H9 (cell line): ENCODE measurements at places on chromosomes 2 and 18.

DNA sequence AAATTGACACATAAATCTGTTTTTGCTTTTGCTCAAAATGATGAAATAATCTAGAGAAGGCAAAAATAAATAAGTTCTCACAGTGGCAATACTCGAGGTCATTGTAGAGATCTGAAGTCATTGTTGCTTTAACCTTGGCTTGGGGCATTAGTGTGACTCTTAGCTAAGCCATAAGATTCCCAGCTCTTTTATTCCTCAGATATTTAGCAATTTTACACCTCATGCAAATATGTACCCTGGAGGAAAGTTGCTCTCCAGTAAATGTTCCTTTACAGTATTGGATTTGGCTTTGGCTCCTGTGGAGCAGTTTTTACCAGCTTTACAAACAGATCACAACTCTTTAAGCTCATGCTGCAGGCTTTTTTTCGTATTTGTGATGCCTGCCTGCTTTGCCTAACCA lies 134.2 kb upstream of the NABP1 start:
- DNase-seq, result no peak

GRCh38 chr2:39787950-39788349 lies 8.9 kb upstream of the THUMPD2 start:
- DNase-seq, result no peak

DNA sequence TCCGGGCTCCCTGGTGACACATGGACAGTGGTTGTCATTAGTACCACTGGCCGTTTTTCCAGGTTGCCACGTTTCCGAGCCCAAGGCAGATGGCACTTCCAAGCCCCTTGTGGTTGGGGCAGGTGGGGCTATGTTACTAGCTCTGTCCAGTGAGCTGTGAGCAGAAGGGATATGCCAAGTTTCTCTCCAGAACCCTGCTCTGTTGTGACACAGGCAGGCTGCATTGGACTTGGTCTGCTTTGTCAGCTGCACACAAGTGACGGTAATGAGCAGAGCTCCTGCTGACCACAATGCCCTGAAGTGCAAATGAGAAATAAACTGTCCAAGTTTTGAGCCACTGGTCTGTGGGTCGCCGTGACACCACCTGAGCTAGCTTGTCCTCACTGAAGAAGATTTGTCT lies 118.8 kb downstream of the GYPC start:
- DNase-seq, result no peak

DNA sequence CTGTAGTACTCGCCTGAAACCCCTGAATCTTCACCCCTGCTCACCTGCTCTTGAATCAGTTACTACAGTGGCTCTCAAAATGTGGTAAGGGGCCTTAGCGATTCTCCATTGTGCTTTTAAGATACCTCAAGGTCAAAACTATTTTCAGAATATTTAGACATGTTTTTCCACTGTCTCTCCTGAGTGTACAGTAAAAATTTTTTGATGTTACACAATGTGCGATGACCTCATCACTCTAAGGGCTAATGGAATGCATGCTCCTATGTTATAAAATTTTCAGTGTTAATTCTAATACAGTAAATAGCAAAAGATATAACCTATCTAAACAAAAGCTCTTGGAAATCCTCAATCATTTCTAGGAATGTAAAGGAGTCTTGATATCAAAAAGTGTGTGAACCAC lies 336.9 kb upstream of the PKDCC start:
- DNase-seq, result no peak

DNA sequence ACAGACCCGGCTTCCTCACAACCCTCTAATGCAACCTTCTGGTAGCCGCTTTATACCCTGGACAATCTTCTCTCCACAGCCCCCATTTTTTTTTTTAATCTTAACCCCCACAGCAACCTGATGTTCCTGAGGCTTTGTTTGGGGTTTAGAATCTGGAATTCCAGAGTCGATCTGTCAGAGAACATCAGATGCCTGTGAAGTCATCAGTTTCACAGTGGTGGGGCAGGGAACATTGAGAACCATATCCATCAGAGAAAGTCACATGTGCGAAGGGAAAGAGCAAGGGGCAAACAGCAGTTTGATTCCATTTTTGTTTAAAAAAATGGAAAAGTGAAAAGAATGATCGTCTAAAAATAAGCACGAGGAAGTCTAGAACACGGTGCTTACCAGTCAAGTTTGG lies 20.6 kb downstream of the NPAS2 start:
- no peak for DNase-seq

DNA sequence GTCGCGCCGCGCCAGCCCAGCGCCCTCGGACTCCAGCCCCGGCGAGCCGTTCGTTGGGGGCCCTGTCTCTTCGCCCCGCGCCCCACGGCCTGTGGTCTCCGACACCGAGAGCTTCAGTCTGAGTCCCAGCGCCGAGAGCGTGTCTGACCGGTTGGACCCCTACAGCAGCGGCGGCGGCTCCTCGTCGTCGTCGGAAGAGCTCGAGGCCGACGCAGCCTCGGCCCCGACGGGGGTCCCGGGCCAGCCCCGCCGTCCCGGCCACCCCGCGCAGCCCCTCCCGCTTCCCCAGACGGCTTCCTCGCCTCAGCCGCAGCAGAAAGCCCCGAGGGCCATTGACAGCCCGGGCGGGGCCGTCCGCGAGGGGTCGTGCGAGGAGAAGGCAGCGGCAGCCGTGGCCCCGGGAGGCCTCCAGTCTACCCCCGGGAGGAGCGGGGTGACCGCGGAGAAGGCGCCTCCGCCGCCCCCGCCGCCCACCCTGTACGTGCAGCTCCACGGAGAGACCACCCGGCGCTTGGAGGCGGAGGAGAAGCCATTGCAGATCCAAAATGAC lies 1.4 kb downstream of the PHLPP1 start:
- DNase-seq, result peak; percentile 46

GRCh38 chr2:10269291-10269690 lies 33.4 kb upstream of the HPCAL1 start:
- DNase-seq, result peak; percentile 9

- DNase-seq, result no peak
Observed at GRCh38 chr2:191070276-191070675, 56.3 kb upstream of the STAT1 start.

- no peak for DNase-seq
Observed at GRCh38 chr2:68195096-68195495, 37.4 kb downstream of the PNO1 start.

DNA sequence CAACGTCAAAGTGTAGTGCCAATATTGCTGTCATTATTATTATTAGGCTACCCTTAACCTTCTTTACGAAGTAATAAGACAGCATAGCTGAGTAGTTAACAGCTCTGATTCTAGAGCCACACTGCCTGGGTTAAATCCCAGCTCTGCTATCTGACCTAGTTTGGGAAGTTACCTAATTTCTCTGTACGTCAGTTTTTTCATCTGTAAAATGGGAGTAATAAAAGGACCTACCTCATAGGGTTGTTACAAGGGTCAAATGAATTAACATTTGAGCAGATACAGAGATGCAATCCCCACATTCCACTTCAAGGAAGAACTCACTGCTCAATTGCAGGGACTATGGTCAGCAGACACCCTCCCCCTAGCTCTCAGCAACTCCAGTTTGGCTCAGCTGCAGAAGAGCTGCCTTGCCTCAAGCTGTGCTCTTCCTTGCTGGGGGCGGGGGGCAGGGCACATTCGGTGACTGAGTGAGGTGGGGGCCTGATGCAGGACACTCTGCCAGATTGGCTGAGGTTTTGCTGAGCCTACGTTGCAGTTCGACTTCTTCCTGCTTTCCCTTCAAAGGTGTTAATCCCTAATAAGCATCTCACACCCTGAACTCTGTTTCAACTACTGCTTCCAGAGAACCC lies 11.0 kb upstream of the LGALSL start:
- DNase-seq, result peak; percentile 66

DNA sequence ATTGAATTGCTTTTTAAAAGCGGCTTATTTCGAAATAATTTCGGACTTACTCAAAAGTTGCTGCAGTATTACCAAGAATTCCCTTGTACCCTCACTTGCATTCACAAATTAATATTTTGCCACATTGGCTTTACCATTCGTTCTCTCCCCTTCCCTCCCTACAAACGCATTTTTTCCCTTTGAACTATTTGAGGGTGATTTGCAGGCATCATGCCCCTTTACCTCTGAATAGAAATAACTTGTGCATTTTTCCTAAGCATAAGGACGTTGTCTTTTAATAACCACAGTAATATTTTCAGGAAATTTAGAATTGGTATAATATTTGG lies 608 bp downstream of the CCDC138 start:
- no peak for DNase-seq

GRCh38 chr2:191571163-191571769 lies 106.7 kb upstream of the NABP1 start:
- no peak for DNase-seq

- DNase-seq, result no peak
Observed at GRCh38 chr18:57841568-57841967, 38.5 kb upstream of the ATP8B1 start.

- no peak for DNase-seq
Observed at GRCh38 chr18:6961331-6961730, 156.3 kb downstream of the LAMA1 start.

- no peak for DNase-seq
Observed at GRCh38 chr2:233075966-233076339, 15.8 kb downstream of the INPP5D start.

GRCh38 chr2:239467281-239467955 lies 66.6 kb upstream of the HDAC4 start:
- DNase-seq, result peak; percentile 7

GRCh38 chr18:74353169-74353775 lies 37.6 kb downstream of the C18orf63 start:
- peak; percentile 67 for DNase-seq

DNA sequence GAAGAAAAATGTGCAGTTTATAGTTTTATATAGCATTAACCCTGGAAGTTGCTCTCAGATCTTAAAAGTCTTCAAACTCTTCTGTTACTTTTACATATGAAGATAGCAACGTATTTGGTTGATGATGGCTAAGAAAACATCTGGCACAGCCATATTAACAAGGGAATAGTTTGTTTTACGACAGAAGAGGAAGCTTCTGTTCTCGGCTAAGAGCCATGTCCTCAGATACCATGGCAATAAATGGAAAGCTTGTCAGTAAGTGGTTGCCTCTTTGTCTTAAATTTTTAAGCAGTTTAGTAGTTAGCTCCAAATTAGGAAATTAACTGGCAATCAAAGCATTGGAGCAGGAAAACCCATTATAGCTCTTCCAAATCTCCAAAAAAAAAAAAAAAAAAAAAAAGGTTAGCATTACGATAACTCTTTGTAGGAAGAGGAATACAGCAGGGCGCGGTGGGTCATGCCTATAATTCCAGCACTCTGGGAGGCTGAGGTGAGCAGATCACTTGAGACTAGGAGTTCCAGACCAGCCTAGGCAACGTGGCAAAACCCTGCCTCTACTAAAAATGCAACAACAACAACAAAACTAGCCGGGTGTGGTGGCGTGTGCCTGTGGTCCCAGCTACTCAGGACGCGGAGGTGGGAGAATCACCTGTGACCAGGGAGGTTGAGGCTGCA lies 4.5 kb upstream of the STON1 start:
- DNase-seq, result no peak

GRCh38 chr2:12855508-12855907 lies 138.8 kb downstream of the TRIB2 start:
- DNase-seq, result no peak

GRCh38 chr2:191051177-191051576 lies 37.2 kb upstream of the STAT1 start:
- no peak for DNase-seq

DNA sequence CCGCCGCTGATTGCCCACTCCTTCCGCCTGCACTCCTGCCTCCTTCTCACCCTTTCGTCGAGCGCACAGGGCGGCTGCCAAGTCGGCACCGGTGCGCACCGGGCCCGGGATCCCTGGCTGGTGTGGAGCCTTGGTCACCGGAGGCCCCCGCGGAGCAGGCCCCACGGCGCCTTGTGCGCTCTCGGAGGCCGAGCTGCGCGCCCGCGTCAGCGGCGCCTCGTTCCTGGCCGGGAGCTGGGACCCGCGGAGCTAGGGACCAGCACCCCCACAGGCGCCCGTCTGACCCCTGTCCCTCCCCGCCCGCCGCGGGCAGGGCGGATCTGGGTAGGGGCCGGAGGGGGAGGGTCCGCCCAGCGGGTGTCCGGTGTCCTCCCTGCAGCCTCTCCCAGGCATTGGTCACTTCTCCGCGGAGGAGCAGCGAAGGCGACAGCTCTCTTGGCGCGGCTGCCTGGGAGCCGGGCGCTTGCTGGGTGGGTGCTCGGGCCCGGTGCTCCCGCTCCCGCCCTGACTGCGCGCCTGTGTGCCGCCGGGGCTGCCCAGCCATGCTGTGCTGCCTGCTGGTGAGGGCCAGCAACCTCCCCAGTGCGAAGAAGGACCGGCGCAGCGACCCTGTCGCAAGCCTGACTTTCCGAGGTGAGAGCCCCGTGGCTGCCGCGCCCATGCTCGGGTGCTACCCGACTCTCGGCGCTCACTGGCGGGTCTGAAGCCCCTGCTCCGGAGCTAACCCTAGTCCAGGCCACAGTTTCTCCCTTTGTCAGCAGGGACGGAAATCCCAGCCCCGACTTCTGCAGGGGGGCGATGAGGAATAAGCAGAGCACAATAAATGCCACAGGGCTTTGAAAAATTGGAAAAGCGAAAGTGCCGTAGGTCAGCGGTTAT lies 13.2 kb downstream of the DYSF start:
- DNase-seq, result peak; percentile 62

DNA sequence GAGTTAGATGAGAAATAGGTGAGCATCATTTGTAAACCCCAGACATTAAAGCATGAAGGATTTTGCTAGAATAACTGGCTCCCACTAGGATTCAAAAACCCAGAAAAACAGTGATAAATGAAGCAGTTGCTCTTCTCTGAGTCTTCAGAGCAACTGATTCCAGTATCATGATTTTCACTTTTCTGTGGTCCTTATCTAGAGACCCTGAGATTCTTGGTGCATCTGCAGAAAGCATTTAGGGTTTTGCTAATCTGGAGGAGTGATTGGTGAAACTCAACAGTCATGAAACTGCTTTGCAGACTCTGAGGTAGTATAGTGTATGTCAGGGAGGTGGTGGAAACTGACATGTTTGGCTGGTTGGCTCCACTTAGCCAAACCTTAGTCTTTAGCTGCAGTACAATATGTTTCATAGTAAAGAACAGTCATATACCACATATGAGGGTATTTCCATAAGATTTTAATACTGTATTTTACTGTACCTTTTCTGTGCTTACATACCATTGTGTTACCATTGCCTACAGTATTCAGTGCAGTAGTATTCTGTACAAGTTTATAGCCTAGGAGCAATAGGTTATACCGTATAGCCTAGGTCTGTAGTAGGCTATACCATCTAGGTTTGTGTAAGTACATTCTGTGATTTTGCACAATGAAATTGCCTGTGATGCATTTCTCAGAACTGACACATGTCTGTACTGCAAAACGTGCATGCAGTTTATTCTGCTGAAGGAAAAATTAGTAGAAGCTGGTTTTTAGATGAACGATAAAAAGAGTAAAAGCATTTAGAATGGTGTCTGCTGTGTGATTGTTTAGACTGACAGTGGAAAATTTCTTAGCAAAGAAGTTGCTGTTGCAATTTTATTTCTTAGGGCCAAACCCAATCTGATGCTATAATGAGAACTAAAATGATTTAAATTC lies 23.8 kb downstream of the EML4 start:
- no peak for DNase-seq

DNA sequence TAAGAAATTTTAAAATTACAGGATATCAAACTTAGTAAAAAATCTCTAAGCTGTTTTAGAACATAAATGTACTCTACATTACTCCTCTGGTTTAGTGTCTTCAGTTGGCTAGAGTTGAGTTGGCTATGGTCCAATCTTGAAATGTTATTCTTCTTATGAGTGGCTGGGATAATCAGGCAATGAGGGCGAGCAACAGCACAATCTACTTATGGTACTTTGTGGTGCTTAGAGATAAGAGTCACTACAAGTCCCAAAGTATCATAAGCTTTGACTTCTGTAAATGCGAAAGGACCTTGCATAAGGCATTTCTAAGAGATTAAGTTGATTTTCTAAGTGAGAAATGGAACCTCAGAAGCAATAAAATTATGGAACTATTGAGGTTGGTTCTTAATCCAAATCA lies 361.7 kb downstream of the GPD2 start:
- no peak for DNase-seq
